Activated CD4-positive, alpha-beta T cell treated with anti-CD3 and anti-CD28 coated beads, Interleukin-2, amount 50 U/mL, for 48 hours (primary cell): ENCODE measurements at places on chromosomes 11 and 22.

DNA sequence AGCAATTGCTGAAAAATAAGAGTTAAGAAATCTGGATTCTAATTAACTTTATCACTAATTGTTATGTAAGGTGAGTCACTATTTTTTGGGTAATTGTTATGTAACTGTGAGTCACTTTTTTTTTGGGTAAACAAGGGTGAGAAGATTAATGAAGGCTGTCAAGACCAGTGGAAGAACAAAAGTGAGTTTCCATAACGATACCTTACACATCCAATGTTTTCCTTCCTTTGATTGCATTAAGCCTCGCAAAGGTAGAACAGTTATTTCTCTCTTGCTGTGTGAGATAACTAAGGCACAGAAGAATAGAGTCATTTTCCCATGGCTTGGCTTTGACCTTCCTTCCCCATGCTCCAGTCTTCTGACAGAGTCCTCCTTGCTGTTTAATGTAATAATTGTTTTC, 374.7 kb downstream of the DDX10 start:
- no peak for DNase-seq

- no peak for DNase-seq
These were observed 806 bp upstream of the SMDT1 start for GRCh38 chr22:42078469-42079318.

DNA sequence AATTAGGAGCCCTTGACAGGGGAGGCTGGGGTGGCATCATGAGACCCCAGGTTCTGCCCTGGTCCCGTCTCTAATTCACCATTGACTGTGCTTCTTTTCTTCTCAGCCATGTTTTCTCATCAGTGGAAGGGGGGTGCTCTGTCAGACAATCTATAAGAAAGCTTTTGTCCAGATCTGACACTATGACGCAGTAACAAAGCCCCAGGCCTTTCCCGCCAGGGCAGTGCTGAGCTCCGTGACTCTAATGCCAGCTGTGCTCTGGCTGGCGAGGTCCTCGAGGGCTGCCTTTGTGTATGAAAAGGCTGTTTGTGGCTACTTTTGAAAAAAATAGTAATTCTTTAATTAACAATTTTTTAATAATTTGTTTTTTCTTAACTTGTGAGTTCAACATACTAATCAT, 3.2 kb downstream of the CD6 start:
- DNase-seq, result peak; percentile 49

- DNase-seq, result no peak
These were observed 76.2 kb upstream of the POU2AF2 start for GRCh38 chr11:111169367-111169766.

DNA sequence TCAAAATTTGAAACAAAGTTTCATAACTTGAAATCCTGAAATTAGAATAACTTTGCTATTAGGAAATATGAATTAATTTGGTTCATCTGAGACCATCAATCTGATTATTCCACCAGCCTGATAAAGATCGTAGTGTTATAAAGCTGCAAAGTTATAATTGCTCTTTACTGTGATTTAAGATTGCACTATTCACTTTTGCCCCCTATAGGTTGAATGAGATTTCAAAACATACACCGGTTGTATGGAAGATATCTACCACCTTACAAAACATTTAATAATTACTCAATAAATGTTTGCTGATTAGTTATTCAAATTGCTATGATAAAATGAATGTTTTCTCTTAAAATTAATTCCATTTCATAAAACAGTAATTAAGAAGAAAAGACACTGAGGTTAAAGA, 26.1 kb downstream of the APIP start:
- no peak for DNase-seq

DNA sequence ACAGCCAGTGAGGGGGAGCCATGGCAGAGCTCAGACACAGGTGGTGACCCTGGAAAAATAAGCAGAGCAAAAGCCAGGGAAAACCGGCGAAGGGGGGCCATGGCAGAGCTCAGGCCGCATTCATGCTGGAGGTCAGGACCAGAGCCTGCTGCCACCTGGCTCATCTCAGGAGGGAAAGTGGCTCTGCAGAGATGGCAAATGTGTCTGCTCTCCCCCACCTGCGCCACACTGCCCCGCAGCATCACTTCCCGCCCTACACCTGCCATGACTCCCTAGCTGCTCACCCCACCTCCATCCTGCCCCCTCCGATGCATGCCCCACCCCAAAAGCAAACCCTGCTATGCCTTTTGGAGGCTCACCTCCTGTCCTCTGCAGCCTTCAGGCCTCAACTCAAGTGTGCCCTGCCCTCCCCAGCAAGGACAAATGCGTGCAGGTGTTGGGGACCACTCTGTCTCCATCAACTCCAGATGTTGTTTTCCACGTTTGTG, 123.2 kb upstream of the FGF3 start:
- no peak for DNase-seq

DNA sequence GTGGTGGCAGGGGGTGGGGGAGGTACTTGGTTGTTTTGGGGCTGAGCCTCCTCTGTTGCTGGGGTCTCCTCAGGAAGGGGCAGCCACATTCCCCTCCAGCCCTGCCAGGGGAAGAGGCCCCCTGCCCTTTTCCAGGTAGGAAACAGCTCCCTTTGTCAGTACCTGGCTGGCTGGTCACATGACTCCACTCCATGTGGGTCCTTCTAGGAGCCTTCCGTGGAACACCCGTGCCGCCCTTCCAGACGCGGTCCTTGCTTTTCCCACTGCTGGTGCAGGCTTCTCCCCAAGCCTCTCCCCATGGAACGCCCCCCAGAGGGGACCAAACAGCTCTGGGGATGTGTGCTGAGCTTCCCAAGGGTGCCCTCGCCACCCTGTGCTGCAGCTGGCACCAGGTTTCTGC, 19.9 kb downstream of the IFT27 start:
- no peak for DNase-seq

- no peak for DNase-seq
These were observed 592.0 kb downstream of the SOX6 start for GRCh38 chr11:15764326-15764725.

GRCh38 chr22:36358533-36359469, 29.0 kb downstream of the MYH9 start:
- DNase-seq, result no peak

- no peak for DNase-seq
These were observed 273.9 kb downstream of the NTM start for GRCh38 chr11:131644204-131644795.

GRCh38 chr11:77126861-77127234, 1.2 kb upstream of the MYO7A start:
- DNase-seq, result no peak

DNA sequence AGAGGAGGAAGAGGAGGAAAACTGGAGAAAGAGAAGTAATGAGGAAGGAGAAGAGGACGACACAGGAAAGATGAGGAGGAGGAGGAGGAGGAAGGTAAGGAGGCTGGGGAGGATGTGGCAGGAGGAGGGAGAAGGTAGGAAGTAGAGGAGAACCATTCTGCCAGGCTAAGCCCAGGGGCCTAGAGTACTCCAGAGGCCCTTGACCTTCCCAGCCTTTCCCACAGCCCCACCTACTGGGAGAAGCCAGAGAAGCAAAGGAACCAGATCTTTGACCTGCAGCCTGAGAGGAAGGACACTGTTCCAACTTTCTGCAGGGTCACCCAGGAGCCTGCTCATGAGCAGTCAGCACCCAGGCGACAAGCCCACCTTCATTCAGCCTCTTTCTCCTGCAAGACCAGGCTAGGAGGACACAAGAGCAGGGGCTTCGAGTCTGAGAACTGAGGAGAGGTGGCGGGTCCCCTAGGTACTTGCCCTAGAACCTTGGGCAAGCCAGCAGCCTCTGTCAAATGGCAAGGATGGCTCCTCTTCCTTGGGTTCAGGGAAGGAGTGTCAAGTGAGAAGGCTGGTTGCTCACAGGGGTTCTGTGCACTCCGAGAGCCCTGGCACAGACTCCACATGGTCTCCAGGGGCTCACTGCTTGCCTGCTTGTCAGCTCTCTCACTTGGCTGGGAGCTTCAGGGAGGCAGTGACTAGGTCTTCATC, 27.9 kb upstream of the OAF start:
- DNase-seq, result no peak

GRCh38 chr11:20088397-20089225, 71.7 kb downstream of the DBX1 start:
- DNase-seq, result no peak

DNA sequence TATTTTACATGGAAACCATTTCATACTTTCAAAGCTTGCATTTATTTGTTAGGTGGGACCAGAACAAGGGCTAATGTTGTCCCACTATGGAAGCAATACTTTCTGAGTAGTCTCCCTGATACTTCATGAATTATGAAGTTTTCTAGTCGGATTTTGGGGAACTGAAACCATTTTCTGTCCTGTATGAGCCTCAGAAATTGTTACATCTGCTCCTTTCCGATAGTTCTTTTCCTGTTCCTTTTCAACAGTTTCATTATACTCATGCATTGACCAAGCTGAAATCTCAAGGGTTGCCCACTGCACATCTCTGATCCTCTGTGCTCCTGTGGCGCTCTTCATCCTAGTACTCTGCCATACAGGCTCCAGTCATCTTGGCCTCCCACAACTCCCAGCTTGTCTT, 31.5 kb upstream of the GLYATL1 start:
- DNase-seq, result no peak

DNA sequence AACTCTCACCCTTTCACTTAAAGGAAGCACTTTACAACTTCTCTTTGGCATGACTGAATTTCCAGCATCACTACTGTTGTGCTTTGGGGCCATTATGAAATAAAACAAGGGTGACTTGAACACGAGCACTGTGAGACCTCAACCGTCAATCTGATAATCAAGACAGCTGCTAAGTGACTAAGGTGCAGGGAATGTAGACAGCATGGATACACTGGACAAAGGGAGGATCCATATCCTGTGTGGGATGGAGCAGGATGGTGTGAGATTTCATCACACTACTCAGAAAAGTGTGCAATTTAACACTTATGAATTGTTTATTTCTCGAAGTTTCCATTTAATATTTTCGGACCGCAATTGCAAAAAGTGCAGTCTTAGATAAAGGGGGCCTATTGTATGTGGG, 16.1 kb upstream of the EXPH5 start:
- no peak for DNase-seq

DNA sequence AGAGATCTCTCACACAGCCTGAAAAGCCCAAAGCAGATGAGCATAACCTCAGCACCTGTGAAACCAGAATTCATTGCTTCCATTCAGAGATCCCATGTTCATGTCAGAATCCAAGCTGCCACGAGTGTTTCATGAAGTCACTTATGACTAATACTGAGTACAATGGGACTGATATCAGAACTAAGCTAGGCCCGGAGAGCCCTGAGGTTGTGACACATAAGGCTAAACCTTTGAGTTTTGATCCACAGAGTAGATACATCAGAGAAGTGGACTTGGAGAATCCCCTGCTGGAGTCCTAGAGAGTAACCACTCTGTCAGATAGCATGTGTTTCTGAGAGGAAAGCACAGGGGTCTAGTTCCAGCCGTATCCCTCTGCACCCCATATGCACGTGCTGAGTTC, 890 bp upstream of the GLYATL1 start:
- DNase-seq, result no peak

GRCh38 chr11:909406-909805, 1.2 kb downstream of the CHID1 start:
- DNase-seq, result no peak

- DNase-seq, result no peak
These were observed 12.3 kb downstream of the TANGO2 start for GRCh38 chr22:20033045-20033706.
